ENCODE measurements at places on chromosomes 7 and 10.
A peak's percentile ranks its signal among the peaks of the same experiment; 100 is the strongest.

GRCh38 chr10:102264371-102264770 is 19.0 kb downstream of the GBF1 start:
- DNase-seq, result no peak

- DNase-seq, result no peak
These were observed 2.6 kb downstream of the SCART1 start for GRCh38 chr10:133456041-133456951.

DNA sequence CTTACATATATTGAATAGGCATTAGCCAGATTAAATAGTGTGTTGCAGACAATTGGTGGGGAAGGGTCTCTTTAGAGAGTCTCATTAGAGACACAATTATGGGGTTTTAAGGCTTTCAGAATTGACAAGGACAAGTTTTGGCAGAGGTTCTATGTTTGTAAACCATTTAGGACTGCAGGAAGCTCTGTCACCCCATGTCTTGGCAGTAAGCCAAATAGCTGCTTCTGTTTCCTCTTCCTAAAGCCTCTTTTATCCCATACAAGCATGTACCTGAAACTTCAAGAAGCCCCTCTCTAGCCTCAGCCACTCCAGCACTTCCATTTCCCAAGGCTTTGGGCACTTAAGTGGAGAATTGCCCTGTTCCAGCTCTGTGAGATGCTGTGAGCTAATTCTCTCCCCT is 21.8 kb upstream of the LRRC4 start:
- no peak for DNase-seq

GRCh38 chr10:62813981-62814380 is 2.2 kb downstream of the EGR2 start:
- DNase-seq, result no peak

DNA sequence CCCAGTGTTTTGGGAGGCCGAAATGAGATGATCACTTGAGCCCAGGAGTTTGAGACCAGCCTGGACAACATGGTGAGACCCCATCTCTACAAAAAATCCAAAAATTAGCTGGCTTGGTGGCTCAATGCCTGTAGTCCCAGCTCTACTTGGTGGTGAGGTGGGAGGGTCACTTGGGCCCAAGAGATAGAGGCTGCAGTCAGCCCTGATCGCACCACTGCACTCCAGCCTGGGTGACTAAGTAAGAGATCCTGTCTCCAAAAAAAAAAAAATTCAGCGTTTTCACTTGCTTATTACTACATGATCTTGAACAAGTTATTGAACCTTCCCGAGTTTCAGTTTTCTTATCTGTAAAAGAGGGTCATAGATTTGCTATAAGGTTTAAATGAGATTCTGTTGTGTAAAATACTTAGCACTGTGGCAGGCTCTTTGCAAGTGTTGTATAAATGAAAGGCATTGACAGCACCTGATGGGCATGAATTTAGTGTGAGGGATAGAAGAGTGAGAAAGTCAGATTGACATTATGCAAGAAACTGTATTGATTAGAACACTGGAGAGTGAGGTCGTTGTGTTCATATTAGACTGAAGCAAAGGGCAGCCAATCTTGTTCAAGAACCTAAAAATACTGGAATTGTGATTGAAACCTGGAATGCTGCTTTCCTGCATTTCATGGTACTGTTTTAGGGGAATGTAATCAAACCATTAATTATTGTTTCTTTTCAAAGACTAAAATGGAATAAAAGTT is 136.8 kb downstream of the LCOR start:
- DNase-seq, result no peak

DNA sequence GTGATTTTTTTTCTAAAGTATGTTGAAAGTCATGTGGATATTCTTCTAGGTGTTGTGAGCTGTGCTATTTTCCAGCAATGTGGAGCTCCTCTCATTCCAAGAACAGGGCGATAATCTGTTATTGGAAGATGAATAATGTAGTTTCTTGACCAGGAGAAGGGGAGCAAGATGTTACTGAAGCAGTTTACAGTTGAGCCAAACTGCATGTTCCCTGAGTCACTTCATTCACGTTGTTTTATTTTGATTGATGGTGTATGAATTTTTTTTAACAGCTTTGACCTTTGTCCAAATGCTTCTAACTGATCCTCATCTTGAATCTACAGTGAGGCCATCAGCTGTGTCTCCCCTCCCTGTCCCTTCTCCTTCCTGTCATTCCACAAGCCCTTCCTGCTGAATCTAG is 277.1 kb upstream of the KLF6 start:
- DNase-seq, result no peak

- no peak for DNase-seq
These were observed 268.9 kb downstream of the CSTF2T start for GRCh38 chr10:51430506-51430905.

GRCh38 chr10:66982792-66983474 is 57.1 kb downstream of the LRRTM3 start:
- no peak for DNase-seq

DNA sequence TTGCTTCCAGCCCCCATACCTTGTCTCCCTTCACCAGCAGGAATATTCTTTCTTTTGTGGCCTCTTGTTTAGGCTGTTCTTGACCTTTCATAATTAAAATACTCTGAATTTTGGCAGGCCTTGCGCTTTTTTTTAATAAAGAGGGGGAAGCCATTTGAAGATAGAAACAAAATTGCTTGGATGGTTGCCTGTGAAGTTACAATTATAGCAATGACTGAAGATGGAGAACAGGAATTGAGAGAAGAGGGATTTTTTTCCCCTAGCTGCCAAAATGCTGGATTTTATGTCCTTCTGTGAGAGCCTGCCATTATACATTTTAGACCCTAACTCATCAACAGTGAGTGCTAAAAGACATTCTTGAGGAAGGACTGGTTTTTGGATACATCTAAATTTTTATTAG is 24.8 kb downstream of the FGFBP3 start:
- DNase-seq, result no peak

GRCh38 chr7:97835296-97836138 is 36.7 kb downstream of the ASNS start:
- DNase-seq, result peak; percentile 52

- DNase-seq, result no peak
These were observed 76.4 kb downstream of the ABCC2 start for GRCh38 chr10:99858849-99859248.

DNA sequence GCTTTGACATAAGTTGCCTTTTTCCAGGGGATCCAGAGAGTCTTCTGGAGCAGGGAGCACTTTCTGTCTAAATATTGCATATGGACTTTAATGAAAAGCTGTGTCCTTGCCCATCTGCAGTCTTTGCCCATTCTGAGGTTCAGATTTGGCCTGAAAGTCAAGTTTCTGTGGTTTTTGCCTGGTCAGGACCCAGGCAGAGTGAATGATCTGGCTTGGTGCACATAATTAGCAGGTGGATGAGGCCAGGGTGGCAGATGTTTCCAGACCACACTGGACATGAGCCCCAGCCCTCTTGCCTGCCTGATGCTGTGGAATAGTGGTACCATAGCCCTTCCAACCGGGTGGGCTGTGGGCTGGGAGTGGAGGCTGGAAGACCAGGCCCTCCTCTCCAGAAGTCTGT is 11.0 kb downstream of the HECW1 start:
- DNase-seq, result no peak

GRCh38 chr10:61701706-61702105 is 39.0 kb downstream of the CABCOCO1 start:
- DNase-seq, result no peak

DNA sequence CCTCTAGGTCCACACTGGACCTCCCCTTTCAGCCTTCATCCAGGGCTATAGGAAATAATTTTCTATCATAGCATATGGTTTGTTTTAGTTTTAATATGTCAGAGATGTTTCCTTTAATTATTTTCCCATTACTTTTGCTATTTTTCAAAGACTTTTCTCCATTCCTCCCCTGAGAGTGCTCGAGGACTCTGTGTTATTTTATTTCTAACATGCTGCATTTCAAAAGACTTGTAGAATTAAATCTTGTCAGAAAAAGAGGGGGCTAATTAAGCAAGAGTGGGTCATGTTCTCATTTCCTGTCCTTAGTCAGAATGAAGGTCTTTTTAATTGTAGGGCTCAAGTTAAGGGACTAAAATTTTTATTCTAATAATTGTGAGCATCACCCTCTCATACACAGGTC is 71.6 kb upstream of the CTTNBP2 start:
- no peak for DNase-seq

DNA sequence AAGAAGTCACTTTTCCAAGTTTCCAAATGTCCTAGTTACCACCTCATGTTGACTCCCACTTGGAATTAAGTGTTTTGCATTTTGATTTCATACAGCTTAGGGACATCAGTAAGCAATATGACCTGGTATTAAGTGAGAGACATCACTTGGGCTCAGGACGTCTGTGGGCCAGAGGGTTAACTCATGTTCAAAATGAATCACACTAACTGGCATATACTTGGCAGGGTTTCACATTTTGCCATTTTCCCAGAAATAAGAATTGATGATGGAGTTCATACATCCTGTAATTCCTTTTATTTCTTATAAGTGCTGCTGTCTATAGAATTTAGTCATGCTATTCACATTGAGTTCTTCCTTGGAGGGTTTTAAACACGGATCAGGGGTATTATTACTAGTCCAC is 516.5 kb downstream of the PHTF2 start:
- no peak for DNase-seq

DNA sequence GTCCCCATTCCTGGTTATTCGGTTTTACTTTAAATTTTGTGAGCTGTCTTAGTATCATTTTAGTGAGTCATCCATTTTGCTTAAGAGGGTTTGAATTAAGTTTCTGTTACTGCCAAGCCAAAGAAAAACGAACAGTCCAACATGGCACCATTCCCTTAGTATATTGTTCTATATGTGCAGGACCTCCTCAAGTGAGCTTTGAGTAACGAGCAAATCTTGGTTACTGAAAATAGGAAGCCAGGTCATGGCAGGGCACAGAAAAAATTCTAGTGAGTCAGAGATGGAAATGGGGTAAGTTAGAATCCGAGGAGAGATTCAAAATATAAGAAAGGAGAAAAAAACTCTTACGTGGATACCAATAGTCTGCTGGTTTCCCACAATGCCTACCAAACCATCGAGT is 292.9 kb downstream of the BAMBI start:
- DNase-seq, result no peak

DNA sequence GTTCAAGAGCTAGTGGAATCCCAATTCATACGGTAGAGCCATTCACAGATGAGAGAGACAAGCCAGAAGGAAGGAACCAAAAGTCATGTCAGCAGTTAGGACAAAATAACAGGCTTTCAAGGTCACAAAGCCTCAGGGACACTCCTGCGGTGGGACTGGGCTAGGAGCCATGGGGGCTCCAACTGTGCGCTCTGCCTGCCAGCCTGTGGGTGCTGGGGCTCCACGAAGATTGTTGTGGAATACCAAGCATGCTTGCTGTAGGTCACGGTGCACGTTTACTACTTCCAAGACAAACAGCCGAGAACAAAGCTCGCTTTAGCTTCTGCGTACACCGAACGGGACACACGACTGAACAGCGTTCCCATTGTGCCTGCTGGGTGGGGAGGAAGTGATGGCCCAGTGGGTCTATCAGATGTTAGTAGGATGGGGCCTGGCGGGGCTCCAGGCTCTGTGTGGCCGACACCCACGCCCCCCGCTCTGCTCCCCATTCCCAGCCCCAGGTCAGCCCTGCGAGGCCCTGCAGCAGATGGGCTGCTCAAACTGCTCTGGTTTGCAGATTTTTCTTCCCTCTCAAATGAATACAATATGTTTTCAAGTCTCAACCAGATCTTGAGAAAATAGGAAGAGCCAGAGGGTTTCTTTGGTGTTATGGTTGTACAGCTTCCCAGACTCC is 158.9 kb downstream of the EGFR start:
- no peak for DNase-seq

DNA sequence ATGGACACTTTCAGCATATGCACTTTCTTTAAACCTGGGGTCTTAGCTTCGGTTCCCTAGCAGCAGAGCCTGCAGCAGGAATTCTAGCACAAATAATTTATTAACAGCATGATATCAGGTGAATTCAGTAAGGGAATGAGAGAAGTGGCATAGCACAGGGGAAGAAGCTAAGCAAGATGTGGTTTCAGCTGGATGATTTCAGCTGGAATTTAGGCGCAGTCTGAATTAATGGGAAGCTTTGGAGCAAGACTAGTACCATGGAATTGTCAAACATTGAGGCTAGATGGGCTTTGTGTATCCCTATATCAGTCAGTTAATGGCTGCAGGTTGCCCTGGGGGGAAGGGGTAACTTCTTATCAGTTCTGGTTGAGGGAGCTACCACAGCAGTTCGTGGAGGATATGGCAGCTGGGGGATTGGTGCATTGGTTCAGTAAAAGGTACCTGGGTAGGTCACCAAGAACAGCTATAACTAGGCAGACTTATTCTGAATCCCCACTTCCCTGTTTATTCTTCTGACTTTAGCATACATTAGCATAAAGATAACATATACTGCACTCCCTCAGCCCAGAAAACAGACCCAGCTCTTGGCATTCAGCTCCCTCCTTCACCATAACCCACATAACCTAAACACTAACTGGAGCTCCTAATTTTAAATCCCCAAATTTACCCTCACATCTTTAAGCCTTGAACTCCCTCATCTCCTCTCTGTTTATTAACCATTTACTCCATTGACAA is 46.8 kb upstream of the NAMPT start:
- DNase-seq, result no peak

DNA sequence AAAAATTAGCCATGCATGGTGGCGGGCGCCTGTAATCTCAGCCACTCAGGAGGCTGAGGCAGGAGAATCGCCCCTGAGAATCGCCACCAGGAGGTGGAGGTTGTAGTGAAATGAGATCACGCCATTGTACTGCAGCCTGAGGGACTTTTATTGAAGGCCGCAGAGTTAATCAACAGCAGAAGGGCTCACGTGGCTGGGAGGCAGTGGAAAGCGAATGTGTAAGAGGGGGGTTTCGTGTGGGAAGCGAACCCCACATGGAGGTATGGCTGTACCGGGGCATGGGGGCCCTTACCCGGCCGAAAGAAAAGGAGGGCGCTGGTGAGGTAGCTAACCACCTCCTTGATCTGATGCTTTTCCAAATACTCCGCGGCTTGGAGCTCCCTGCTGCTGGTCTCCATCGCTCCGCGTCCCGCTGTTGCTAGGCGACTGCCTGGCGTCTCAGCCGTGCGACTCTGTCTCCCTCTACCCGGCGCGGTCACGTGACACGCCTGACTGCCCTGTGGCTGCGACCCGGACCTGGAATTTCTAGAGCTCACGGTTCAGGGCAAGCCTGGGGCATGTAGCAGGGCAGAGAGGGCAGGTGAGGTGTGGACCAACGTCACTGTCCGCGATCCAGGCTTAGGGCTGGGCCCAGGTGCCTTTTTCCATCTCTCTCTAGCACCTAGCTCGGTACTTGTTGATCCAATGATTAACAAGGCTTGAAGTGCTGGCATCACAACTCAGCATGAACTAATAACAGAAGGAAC is at the start of gene EFCAB10:
Gene EFCAB10 (minus strand): TSS at position 428 of the 746 bp plus-strand sequence. CDS start 30 bp downstream, at position 398.
- peak; percentile 68 for DNase-seq

- DNase-seq, result no peak
These were observed 4.3 kb downstream of the TLX1 start for GRCh38 chr10:101135141-101136006.
